ENCODE measurements at places on chromosomes 2 and 18. TPM values are rescaled to one million over a fixed set of nuclear protein-coding genes. Genes with fewer than 3 reads are reported as not detected.

The CFC1 gene
- total RNA-seq: not detected

The PLGLB1 gene
- total RNA-seq: 0.28 TPM

The TBR1 gene
- 0.04 TPM for total RNA-seq

The GALNT3 gene
- 0.13 TPM for total RNA-seq

The CFAP53 gene
- 0.18 TPM for total RNA-seq

The CFAP65 gene
- under 0.01 TPM for total RNA-seq

The CPO gene
- total RNA-seq: not detected

The TUBB8B gene
- not detected for total RNA-seq

The SLC20A1 gene
- total RNA-seq: 81.2 TPM

The CREG2 gene
- total RNA-seq: 0.81 TPM

The C2orf72 gene
- total RNA-seq: not detected

The GKN2 gene
- total RNA-seq: not detected

The FNDC4 gene
- 47.0 TPM for total RNA-seq

The CD8B2 gene
- total RNA-seq: not detected

The NRP2 gene
- 82.0 TPM for total RNA-seq

The ANTXR1 gene
- total RNA-seq: 8.8 TPM

The TIA1 gene
- total RNA-seq: 136 TPM

The MARCHF4 gene
- 3.6 TPM for total RNA-seq

The EVA1A gene
- 149 TPM for total RNA-seq

The ZC3H6 gene
- 1.8 TPM for total RNA-seq

The PARD3B gene
- 13.5 TPM for total RNA-seq

The MZT2A gene
- total RNA-seq: 87.8 TPM

The RGPD3 gene
- total RNA-seq: 0.20 TPM

The ACTG2 gene
- total RNA-seq: not detected

The PLCL1 gene
- 4.4 TPM for total RNA-seq

The CRYBA2 gene
- not detected for total RNA-seq

Data from pulmonary artery endothelial cell (primary cell).